ENCODE measurements at places on chromosomes 2 and 18. TPM values are rescaled to one million over a fixed set of nuclear protein-coding genes. Genes with fewer than 3 reads are reported as not detected.

- no peak for DNase-seq
Observed at GRCh38 chr2:30250421-30250820, 19.1 kb downstream of the LBH start.

The SCG2 gene
- not detected for polyA plus RNA-seq

- no peak for DNase-seq
Observed at GRCh38 chr2:85213404-85213803, 80.2 kb downstream of the TCF7L1 start.

GRCh38 chr2:183162362-183162761 lies 38.1 kb downstream of the NUP35 start:
- DNase-seq = no peak

GRCh38 chr18:28284132-28284531 lies 107.2 kb upstream of the CDH2 start:
- no peak for DNase-seq

The SLC8A1 gene
- polyA plus RNA-seq = 0.01 TPM

The MLPH gene
- not detected for polyA plus RNA-seq

The RNF144A gene
- polyA plus RNA-seq = 9.1 TPM

The TMEFF2 gene
- polyA plus RNA-seq = not detected

The ABCG8 gene
- not detected for polyA plus RNA-seq

DNA sequence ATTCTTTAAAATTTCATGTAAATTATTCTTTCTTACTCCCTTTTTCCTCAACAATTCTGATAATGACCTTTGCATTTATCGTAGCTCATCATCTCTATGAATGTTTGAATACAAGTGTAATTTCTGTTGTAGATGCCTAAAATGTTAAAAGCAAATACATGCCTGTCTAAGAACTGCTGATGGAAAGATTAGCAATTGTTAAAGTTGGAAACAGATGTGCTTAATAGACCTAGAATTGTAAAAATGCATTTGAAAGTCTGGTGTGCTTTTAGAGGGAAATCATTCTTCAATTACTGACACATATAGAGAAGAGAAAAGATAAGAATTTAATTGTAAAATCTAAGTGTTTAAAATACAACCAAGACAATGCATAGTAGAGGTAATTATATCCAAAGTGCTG lies 50.4 kb downstream of the CCDC102B start:
- no peak for DNase-seq

Data from immature natural killer cell (primary cell).